ENCODE measurements at places on chromosomes 7 and 10. TPM values are rescaled to one million over a fixed set of nuclear protein-coding genes. Genes with fewer than 3 reads are reported as not detected.

Gene OTUD1
- total RNA-seq = 6.5 TPM

Gene TMEM229A
- total RNA-seq = not detected

Gene CC2D2B
- 0.23 TPM for total RNA-seq

Gene NAT16
- not detected for total RNA-seq

DNA sequence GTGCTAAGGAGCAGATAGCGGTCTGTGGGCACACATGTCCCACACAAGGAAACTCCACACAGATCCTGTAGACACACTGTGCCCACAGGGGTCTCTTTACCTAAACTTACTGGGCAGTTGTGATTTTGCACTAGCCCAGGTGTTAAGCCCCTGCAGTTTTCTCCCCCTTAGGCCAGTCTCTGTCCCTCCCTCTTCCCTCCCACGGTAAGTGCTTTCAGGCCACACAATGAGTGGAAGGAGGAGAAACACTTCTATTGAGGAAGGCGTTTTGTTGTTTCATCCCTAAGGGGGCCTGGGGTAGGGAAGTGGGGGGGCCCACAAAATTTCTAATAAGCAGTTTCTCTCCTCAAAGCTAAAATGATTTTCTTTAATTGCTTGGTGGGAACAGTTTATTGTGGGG is 51.4 kb downstream of the FBXW4 start:
- DNase-seq = no peak

DNA sequence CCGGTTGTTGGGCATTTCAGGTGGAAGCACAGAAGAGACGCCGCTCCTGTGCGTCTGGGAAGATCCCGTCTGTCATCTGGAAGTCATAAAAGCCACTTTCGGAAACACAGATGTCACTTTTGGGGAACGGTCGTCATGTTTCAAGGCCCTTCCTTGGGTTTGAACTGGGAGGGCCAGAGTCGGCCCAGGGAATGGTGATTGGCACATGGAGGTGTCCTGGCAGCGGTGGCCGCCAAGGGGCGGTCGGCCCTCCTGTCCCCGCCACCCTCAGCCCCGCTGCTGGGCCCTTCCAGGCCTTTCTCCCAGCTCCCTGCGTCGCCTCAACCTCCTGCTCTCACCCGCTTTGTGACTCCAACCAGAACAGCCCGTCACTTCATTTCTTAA is 115.2 kb upstream of the SFMBT2 start:
- DNase-seq = no peak

DNA sequence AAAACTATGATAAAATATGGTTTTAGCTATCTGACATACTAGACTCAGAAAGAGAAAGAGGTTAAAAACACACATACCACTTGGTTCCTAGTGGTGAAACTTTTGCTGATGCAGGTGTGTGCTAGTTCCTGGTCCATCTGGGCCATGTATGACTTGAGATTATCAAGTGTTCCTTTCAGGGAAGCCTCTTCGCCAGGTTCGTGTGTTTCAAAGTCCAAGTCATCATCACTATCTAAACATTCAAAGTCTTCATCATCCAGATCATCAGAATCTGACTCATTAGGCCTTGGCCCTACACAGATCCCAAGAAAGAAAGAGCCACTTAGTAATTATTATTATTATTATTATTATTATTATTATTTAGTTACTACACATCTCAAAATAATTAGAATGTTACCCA is 26.4 kb downstream of the NUDT13 start:
- no peak for DNase-seq

GRCh38 chr10:10351451-10351850 is 666.2 kb upstream of the CELF2 start:
- DNase-seq = no peak

GRCh38 chr10:27638071-27638750 is 107.4 kb downstream of the MKX start:
- no peak for DNase-seq

DNA sequence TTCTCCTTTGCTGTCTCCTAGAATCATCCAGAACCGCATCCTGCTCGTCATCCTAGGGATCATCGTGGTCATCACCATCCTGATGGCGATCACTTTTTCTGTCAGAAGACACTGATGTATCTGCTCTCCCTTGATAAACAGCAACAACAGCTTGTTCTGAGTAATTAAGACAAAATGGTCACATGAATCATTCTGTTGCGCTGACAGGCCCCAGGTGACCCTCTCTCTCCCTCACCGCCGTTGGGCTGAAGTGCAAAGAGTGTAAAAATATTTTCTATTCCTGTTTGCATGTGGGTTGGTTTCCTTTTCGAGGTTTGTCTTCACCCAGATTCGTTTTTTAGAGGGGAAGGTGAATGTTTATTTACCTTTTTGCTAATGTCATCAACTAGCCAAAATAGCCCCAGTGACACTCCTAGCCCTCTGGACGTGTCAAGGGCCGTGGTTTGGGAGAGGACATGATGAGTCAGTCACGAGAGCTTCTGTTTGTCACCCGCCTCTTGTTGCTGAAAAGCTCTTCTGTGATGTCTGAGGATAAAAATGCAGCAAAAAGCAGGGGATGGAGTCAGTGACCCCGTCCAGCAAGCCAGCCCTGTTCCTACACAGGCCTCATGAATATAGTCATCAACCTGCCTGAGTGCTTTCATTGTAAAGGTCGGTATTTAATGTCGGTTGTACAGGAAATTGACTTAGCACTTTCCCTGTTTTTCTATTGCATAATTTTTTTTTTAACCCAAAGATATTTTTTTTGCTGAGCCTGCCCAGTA is 134.6 kb upstream of the TCF7L2 start:
- DNase-seq = no peak

DNA sequence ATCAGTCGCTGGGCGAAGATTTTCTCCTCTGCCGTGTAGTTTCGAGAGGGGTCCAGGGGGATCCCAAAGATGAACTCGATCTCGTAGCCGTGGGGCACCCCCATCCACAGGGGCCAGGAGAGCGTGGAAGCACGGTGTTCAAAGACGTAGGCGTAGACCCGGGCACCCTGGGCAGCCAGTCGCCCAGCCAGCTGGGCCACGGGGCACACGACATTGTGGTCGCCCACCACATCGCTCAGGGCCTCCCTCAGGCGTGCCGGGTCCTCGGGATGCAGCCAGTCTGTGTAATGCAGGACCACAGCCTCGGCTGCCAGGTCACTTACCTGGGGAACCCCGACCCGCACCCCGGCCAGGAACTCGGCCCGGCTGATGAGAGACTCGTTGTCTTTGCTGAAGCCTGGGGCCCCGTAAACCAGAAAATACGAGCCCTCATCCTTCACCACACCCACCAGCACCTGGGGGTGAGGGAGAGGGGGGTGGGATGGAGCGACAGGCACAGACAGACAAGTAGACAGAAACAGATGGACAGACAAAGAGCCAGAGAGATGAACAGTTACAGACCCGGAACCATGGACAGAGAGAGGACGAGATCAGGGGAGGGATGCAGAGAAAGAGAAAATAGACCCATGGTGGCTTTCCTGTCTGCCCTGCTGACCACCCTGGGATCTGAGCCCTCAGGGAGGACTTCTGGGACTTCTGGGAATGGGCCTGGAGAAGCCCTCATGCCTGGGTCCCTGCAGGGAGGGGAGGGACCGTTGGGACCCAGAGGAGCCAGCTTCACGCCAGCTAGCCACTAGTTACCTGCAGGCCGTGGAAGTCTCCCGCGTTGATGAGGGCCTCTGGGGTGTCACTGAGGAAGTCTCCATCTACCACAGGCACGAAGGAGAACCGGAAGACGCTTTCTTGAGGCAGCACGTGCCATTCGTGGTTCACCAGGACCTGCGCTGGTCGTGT is 3.0 kb downstream of the ACHE start:
- DNase-seq = no peak

DNA sequence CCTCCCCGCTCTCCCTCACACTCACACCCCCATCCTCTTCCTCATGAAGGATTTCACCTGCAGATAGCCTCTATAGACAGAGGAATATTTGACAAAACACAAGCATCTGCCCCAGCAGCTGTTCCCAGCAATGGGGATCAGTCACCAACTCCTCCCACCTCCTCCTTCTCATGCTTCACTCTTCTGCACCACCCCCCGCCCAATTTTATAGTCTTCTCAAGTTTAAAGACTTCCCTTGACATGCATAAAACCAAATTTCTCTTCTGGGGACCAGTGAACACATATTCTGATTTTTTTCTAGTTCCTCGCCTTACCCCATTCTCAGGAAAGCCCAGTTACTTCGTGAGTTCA is 654.4 kb downstream of the LRMDA start:
- DNase-seq = no peak

GRCh38 chr7:112366886-112367285 is 83.4 kb upstream of the IFRD1 start:
- no peak for DNase-seq

DNA sequence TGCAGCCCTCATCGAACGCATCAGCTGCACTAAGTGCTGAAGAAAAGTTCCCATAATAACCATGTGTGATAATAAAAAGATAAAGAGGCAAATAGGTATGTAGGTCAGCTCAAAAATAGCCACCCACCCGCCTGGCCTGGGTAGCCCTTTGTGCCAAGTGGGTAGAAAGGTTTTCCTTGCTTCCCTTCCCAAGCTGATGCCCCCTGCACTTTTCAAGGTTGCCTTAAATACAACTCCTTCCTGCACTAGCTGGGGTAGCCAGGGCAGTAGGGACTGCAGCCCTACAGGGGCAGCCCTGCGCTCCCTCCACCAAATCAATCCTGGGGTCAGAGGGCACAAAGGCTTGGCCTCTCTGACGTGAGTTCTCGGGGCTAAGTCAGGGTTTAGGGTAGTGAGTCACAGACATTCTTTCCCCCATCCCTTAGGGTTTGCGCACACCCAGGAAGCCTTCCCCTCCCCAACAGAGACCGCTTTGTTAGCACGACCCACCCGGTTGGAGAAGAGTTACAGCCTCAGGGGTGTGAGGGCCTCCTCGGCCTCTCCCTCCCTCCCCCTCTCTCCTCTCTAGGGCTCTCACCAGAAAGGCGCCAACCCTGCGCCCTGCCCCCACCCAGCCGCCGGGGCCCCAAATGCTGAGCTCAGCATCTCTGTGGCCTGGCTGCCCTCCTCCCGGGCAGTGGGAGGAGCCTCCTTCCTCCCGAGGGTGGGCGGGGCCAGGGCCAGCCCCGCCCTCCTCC is 13.3 kb upstream of the DDIT4 start:
- peak; percentile 97 for DNase-seq

- no peak for DNase-seq
Measured at GRCh38 chr7:6159524-6160031, 112.8 kb downstream of the CYTH3 start.

- no peak for DNase-seq
Measured at GRCh38 chr7:85829817-85830432, 643.1 kb upstream of the SEMA3D start.

DNA sequence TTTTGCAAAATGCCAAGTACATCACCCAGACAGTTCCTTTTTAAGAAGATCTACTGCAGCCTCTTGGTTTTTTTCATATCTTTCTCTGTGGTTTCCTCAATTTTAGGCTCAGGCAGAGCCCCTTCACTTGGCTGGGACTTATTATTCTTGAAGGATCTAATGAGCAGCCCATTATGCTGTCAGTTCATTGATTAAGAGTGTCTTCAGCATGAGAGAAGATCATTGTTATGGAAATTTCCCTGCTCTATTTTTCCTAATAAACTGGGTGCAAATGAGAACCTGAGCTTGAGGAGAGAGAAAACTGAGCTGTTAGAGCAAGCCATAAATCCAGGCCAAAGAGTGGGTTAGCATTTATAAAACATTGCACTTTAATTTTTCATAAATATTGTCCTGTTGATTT is 146.5 kb downstream of the SEC23IP start:
- DNase-seq = no peak

All from activated CD4-positive, alpha-beta T cell treated with anti-CD3 and anti-CD28 coated beads for 36 hours (primary cell).